Stimulated activated CD4-positive, alpha-beta T cell treated with anti-CD3 and anti-CD28 coated beads, Interleukin-4, amount 100 ng/mL, for 48 hours (primary cell): ENCODE measurements at places on chromosomes 5 and 9.

GRCh38 chr5:167871091-167871490, 420.4 kb upstream of the WWC1 start:
- DNase-seq = no peak

DNA sequence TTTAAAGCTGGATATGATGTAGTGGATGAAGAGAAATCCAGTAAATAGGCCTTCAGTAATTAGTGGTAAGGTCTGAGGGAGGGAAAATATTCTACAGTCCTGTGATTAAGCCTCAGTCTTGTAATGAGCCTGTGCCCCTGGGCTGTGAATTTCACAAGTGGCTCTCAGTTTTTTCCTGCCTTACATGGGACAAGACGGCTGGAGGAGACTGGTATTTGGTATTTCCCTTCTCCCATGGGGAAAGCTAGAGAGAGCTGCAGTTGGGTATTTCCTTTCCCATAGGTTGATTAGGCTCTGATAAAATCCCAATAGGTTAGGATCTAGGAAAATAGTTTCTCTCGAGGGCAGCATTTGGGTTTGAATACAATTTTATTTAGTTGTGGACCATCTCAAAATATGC, 62.2 kb upstream of the GNA14 start:
- no peak for DNase-seq

GRCh38 chr5:135827965-135828781, 6.3 kb upstream of the SLC25A48 start:
- DNase-seq = no peak

DNA sequence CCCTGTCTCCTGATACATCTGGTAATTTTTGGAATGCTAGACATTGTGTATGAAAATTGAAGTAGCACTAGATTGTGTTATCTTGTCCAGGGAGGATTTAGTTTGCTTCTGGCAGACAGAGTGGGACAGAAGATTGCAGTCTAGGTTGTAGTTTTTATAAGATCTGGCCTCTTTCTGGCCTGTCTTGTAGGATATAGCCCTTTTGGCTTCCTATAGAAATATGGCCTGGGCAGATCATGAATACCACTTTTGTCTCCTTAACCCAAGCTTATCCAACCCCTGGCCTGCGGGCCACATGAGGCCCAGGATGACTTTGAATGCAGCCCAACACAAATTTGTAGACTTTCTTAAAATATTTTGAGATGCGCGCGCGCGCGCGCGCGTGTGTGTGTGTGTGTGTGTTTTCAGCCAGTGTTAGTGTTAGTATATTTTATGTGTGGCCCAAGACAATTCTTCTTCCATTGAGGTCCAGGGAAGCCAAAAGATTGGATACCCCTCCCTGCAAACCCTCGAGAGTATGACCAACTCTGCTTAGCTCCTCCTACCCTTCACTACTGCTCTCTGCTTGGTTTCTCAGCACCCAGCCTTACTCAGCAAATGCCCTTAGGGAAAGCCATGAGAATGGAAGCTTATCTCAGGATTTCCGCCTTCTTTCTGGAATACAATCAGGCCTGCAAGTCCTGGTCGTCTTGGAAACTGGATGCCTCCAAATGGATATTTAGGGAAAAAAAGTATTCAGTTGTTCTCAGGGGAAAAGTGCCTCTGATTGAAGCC, 26.5 kb downstream of the ANKRD33B start:
- DNase-seq = no peak

DNA sequence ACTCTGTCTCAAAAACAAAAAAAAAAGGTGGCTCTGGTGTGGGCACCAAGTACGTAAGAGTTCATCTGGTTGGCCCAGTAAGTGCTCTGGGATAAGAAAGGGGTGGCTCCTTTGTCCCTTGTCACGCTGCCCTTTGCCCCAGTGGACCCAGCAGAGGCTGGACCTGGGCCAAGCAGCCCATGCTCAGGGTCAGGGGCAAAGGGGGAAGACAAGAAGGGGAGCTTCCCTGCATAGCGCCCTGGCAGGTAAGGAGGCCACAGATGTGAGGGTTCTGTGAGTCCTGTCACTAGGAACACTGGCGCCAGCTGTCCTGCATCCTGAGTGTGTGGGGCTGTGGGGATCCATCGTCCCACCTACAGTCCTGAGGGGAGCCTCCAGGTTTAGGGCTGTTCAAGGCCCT, 65.3 kb downstream of the GADD45G start:
- no peak for DNase-seq

- no peak for DNase-seq
Observed at GRCh38 chr9:111839387-111839786, 44.6 kb upstream of the SHOC1 start.

DNA sequence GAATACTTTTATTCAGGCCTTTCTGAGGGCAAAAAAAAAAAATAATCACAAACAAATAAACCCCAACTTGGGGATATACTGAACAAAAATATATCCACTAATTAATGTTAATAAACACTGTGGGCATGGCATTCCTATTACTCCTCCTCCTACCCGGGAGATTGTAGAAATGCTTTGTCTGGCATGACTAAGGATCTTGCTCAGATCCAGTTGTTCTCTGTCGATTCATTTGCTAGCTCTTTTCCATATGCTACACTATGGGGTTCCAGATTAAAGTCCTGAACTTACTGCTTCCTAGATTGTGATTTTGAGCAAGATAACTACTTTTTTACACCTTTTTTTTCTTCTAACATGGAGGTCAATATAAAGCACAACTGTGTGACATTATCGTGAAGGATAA, 102.2 kb upstream of the PRR16 start:
- DNase-seq = no peak

- no peak for DNase-seq
Observed at GRCh38 chr5:160456480-160457177, 35.0 kb downstream of the PTTG1 start.

- no peak for DNase-seq
Observed at GRCh38 chr9:111095441-111095840, 57.2 kb upstream of the LPAR1 start.

DNA sequence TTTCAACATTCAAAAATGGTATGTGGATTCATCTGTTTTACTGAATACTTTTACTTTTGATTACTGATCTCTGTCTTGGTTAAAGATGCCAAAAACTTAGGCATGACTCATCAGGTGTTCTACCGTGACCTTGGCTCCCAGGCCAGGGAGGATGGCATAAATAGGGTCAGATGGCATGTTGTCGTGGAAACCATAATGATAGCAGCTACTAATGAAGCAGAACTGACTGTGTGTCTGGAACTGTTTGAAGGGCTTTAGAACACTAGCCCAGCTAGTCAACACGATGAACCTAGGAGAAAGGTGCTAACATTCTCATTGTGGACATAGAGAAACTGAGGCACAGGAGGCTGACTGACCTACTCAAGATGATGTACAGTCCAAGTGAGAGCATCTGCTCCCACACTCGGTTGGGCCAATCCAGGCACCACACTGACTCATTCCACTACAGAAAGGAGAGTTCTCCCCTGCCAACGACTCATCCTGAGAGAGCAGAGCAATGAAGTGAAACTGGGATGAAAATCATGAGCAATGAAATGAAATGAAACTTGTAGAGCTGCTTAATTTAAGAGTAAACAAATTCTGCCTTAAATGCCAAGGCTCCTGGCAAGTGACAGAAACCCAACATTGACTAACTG, 116.0 kb downstream of the TENT4A start:
- DNase-seq = peak; percentile 39

DNA sequence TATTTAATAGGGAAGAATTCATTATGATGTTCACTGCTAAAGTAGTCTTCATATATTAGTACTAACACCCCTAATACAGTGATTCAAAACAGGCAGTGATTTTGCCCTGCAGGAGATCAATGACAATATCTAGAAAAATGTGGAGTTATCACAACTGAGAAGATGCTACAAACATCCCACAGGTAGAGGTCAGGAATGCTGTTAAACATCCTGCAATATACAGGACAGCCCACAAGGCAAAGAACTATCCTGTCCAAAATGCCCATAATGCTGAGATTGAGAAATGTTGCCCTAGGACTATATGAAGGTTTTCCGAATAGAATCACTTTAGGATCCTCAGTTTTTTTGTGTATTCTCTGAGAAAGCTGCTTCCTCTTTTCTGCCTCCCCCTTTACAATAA, 15.3 kb downstream of the RORB start:
- no peak for DNase-seq

DNA sequence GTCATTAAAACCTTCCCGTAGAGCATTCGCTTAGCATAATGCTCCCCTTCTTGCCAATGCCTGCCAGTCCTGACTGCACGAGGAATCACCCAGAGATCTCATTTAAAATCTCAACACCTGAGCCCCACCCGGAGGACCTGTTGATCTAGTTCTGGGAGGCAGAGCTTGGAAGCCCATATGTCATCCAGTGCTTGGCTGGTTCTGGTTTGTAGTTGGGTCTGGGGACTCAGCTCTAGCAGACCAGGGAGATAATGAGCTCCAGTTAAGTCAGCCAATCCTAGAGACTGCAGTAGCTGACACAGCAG, 131.8 kb upstream of the DAP start:
- no peak for DNase-seq

DNA sequence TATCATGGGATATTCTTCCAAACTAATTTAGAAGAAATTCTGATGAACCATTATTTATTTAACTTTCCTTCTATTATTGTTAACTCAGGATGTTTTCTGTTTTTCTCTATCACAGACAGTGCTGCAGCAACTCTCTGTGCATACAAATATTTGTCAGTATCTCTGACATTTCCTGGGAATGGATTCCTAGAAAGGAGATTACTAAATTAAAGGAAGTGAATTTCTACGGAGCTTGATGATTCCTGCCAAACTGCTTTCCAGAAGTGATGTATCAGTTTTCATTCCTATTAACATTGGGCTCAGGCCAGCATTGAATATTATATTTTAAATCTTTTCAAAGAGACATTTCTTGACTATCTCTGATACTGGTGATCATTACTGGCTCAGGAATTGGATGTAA, 26.0 kb upstream of the MAST4 start:
- DNase-seq = no peak

GRCh38 chr5:174148721-174149120, 103.2 kb downstream of the NSG2 start:
- DNase-seq = no peak

DNA sequence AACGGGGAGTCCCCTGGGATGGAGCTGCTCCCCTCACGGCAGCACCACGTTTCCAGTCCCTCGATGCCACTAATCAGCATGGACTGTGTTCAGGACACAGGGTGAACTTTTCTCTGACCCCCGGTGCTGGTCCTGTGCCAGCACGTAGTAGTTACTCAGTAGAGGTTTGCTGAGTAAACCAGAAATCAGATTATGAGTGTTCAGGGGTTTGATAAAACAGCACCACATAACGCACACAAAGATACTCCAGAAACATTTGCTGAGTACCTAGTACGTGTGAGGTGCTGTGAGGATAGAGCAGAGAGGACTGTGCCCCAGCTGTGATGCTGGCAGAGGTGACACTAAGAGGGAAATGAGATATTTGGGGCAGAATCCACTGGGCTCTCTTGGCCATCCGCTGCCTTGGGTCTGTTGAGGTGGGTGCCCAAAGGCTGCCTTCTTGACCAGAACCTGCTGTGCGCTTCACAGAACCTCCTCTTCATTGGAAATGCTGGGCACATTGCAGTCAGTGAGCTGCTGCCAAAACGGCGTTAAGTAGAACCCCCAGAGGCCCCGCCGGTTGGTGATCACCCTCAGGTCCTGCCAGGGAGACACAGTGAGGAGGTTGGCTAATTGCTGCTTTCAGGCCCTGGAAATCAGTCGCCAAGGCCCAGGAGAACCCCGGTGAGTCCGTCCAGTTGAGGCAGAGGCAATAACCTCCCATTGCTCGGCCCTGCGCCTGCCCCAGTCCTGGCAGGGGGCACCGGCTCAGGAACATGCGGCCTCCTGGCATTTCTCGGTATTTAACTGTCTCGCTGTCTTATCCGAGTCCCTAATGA, 49.4 kb downstream of the NEURL1B start:
- no peak for DNase-seq

DNA sequence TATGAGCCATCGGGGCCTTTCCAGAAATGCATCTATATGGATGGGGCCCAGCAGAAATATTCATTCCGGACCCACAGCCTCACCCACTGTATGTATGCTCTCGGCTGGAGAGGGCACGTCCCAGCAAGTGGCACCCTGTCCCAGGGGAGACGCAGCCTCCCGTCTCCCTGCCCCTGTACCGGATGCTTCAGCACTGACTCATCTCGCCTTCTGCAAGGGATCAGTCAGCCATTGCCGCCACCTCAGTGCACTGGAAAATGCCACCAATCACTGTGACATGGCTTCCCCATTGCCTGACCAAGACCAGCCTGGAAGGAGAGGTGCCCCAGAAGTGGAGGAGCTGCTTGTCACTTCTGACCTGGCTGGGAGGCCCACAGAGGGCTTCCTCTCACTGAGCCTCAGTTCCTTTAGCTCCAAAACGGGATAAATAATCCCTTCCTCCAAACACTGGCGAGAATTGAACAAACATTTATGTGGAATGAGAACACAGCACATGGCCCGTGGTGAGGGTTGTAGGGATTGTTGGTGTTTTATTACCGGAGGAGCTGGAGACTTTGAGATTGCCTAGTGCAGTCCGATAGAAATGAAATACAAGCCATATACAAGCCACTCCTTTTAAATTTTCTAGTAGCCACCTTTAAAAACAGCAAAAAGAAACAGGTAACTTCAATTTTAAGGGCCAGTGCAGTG, 43.9 kb upstream of the ORM1 start:
- no peak for DNase-seq

GRCh38 chr9:120621941-120622340, 42.0 kb upstream of the CDK5RAP2 start:
- DNase-seq = no peak

GRCh38 chr9:27414220-27414761, 109.8 kb upstream of the IFNK start:
- no peak for DNase-seq

DNA sequence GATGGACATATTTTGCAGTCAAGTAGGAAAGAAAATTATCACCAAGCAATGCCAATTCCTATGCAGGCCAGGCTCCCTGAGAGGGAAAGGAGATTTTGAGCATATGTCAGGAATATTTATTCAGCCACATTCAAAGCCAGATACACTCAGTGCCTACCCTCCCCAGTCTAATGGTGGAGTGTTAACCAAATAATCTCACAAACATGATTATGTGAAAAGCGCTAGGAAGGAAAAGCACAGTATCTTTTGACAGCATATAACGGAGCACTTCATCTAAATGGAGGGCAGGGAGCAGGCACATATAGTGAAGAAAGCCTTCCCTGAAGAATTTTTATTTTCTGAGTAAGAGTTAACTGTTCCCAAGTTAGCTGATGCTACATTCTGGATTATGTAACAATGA, 80.3 kb upstream of the SLC30A5 start:
- DNase-seq = no peak

DNA sequence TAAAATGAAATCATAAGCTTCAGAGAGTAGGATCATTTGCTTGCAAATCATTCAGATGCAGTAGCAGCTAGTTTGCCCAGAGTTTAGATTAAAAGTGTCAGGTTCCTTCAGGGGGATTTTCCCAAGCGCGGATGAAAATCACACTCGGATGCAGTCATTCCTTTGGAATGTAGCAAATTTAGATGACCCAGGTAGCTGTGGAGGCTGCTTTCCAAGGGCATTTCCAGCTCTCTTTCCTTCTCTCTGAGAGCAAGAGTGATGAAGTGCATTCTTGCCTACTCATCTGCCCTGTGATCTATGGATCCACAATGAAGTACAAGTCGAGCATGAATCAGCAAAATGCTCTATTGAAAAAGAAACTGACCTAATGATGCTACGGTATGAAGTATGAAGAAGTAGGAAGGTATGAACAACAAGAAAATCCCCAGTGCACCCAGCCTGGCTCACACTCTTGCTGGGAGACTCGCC, 200.2 kb downstream of the PLK2 start:
- no peak for DNase-seq
